M059J (cell line): ENCODE measurements at places on chromosomes 5 and 9. TPM values are rescaled to one million over a fixed set of nuclear protein-coding genes. Genes with fewer than 3 reads are reported as not detected.
A peak's percentile ranks its signal among the peaks of the same experiment; 100 is the strongest.

- DNase-seq = no peak
Observed at GRCh38 chr5:155408465-155408864, 394.9 kb downstream of the KIF4B start.

- DNase-seq = peak; percentile 59
Observed at GRCh38 chr9:89821081-89821480, 216.3 kb downstream of the GADD45G start.

GRCh38 chr9:106423575-106423974 lies 439.4 kb upstream of the ZNF462 start:
- DNase-seq = no peak

Gene NIM1K
- total RNA-seq = 0.07 and 1.1 TPM in 2 replicates

Gene SEMA5A
- 10.5 and 18.6 TPM in 2 replicates for total RNA-seq
